ENCODE measurements at places on chromosomes 3 and 15. TPM values are rescaled to one million over a fixed set of nuclear protein-coding genes. Genes with fewer than 3 reads are reported as not detected.

DNA sequence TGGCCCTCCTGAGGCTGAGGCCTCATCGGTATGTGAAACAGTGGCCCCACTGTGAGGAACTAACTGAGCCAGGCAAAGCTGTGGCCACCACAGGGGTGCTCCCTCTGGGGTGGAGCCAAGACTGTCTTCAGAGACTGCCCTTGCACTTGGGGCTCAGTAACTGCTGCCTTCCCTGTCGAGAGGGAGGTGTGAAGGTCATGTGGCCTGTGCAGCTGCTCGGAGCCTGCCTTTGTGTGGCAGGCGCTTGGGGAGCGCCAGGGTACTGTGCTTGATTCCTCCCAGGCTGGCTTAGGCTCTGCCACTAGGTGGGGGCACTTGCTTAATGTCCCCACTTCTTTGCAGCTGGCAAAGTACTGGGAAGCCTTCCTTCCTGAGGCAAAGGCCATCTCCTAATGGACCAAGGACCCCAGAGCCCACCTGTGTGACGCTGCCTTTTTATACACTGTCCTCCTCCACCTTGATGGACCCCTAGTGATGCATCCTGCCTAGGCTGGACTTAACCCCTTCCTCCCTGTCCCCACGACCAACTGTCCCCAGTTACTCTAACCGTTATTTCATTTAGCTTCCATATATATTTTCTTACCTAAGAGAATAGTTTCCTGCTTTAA lies 14.2 kb upstream of the SNX22 start:
- DNase-seq: no peak

DNA sequence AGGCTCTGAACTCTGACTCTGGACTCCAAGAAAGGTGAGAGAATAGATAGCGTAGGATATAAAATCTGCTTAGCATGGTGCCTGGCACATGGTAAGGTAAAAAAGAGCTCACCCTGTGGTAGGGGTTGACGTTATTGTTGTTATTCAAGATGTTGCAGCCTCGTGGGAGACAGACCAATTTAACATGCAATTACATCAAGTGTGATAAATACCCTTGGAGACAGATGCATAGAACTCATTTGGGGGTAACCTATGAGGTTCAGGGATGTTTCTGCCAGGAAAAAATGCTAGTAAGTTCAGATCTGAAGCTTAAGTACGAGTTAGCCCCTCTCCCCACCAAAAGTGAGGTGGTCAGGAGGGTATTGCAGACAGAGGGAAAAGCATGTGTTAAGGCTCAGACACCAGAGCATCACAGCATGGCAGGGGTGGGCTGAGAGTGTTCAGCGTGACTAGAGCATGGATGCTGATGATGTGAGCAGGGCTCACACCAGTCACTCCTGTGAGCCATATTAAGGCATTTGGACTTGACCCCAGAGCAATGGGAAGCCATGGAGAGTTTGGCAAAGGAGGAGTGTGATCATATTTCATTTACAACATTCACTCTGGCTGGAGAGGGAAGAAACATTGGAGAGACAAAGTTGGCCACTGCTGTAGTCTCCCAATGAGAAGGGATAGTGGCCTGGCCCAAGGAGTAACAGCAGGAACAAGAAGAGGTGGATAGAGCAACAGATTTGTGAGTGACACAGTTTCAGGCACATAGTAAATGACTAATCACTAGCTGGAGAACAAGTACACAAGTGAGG lies 181.0 kb downstream of the UACA start:
- no peak for DNase-seq

GRCh38 chr3:156763931-156764720 lies 62.0 kb upstream of the LEKR1 start:
- DNase-seq: no peak

- no peak for DNase-seq
Measured at GRCh38 chr3:159971311-159971710, 17.3 kb upstream of the IL12A start.

GRCh38 chr3:112109322-112109721 lies 23.1 kb downstream of the C3orf52 start:
- DNase-seq: no peak

GRCh38 chr3:150080058-150080730 lies 109.5 kb upstream of the PFN2 start:
- DNase-seq: no peak

The CDHR4 gene
- not detected for total RNA-seq

All from Right ventricle myocardium superior (tissue), 1 donor.